Naive thymus-derived CD8-positive, alpha-beta T cell (primary cell): ENCODE measurements at places on chromosomes 2 and 18.

GRCh38 chr2:34199971-34200370, 600.9 kb upstream of the FAM98A start:
- DNase-seq, result no peak

DNA sequence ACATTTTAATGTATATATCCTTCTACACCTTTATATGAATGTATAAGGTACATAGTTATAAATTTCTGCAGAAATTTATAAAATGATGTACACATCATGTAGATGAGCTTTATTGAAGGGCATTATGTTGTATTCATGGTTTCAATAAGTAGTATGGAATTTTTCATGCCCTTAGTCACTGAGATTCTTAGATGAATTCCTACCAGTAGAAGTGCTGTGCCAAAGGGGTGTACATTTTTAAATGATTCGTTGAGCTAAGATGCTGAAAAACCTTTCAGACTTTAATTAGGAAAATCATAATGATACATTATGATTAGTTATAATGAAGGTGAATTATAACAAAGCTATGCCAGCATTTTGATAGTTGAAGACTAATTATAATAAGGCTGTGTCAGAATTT, 115.2 kb downstream of the ZNF236 start:
- no peak for DNase-seq

DNA sequence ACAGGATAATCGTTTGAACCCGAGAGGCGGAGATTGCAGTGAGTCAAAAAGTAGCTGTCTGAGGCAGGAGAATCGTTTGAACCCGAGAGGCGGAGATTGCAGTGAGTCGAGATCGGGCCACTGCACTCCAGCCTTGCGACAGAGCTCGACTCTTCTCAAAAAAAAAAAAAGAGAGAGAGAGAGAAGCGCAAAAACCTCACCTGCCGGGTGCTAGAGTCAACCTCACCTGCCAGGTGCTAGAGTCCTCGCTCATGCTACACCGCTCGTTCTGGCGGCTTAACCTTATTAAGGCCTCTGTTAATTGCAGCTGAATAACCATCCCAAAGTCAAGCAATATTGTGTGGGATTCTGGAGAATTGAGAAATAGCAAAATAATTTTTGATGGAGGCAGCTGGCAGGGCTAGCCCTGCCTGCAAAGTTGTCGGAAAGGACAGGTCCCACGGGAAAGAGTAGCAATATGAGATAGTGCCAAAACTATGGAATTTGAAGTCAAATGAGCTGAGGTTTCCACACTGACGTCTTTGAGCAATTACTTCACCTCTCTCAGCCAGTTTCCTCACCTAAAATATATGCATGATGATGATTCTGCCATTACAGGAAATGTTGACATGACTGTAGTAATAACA, 644 bp upstream of the DYM start:
- DNase-seq, result no peak

GRCh38 chr2:24539258-24539657, 48.2 kb downstream of the NCOA1 start:
- no peak for DNase-seq

GRCh38 chr18:78821396-78821795, 158.2 kb upstream of the SALL3 start:
- DNase-seq, result no peak

DNA sequence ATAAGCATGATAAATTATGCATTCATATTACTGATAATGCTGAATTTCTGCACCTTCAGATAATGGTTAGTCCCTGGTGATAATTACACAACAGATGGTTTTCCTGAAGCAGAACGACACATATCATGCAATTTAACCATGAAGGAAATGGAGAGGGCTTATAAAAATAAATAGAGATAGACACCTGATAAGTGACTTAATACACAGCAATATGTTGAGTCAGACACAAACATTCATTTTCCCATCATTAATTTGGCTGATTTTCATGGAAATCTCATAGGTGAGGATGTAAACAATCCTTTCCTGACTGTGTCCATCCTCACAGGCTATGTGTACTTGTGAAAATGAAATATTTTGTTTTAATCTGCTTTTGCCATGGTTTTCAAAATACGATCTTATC, 36.9 kb upstream of the DSEL start:
- no peak for DNase-seq

- DNase-seq, result no peak
These were observed 87.5 kb downstream of the TFCP2L1 start for GRCh38 chr2:121197369-121198091.

- no peak for DNase-seq
These were observed 170.1 kb upstream of the THUMPD2 start for GRCh38 chr2:39949131-39949530.

DNA sequence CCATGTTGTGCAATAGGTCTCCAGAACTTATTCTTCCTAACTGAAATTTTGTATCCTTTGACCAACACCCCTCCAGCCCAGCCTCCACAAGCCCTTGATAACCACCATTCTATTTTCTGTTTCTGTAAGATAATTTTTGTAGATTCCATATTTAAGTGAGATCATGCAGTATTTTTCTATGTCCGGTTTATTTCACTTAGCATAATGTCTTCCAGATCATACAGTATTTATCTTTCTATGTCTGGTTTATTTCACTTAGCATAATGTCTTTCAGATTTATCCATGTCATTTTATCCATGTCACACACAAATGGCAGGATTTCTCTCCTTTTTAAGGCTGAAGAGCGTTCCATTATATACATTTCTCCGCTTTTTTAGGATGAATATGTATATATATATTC, 24.4 kb upstream of the ONECUT2 start:
- no peak for DNase-seq

GRCh38 chr18:76451396-76452331, 43.4 kb downstream of the ZNF516 start:
- DNase-seq, result no peak

GRCh38 chr18:45282101-45282812, 333.0 kb upstream of the SLC14A2 start:
- no peak for DNase-seq

DNA sequence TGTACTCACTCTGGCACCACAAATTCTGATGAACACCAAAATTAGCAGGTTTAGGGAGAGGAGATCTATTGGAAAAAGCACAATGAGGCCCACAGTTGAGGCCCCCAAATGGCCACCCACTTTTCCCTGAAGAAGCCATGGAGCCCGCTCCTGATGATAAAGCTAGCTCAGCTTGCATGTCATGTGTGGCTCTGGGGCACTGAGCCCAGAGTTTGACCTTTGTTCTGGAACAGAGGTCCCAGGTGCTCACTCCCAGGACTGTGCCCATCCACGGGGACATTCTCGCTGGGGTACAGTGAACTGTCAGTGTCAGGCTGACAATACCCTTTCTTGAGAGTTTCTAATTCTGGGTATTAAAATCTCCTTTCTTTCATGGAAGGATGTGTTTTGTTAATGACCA, 36.2 kb downstream of the XDH start:
- no peak for DNase-seq

GRCh38 chr2:236273126-236273525, 8.9 kb upstream of the ASB18 start:
- no peak for DNase-seq

DNA sequence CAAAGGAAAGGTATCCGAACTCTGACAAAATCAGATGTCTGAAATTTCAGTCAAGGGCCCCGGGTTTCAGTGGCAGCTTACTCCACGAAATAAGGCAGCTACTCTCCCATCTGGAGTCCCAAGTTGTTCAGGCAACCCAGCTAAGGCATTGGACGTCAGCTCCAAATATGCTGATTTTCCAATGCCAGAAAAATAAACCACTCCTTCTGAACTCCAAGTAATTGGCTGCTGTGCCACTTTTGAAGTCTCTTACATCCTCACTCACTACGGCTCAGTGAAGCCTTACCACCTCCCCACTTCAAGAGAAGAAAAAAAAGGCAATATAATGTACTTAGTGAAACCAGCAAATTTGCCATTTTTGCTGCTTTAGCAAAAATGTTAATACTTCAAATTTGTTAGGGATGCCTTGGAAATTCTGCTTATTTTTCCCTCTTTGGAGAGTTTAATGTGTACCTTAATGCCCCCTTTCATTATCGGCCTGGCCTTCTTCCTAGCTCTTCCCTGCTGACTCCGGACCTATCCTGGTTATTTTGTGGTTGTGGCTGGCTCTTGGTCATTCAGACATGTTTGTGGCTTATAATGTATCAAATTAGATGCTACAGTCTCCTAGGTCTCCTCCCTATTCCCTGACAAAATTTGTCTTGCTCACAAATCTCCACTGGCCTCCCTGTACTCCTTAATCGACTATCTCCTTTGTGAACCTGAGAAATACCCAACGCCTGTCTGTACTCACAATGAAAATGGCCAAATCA, 589.2 kb upstream of the ZEB2 start:
- no peak for DNase-seq

DNA sequence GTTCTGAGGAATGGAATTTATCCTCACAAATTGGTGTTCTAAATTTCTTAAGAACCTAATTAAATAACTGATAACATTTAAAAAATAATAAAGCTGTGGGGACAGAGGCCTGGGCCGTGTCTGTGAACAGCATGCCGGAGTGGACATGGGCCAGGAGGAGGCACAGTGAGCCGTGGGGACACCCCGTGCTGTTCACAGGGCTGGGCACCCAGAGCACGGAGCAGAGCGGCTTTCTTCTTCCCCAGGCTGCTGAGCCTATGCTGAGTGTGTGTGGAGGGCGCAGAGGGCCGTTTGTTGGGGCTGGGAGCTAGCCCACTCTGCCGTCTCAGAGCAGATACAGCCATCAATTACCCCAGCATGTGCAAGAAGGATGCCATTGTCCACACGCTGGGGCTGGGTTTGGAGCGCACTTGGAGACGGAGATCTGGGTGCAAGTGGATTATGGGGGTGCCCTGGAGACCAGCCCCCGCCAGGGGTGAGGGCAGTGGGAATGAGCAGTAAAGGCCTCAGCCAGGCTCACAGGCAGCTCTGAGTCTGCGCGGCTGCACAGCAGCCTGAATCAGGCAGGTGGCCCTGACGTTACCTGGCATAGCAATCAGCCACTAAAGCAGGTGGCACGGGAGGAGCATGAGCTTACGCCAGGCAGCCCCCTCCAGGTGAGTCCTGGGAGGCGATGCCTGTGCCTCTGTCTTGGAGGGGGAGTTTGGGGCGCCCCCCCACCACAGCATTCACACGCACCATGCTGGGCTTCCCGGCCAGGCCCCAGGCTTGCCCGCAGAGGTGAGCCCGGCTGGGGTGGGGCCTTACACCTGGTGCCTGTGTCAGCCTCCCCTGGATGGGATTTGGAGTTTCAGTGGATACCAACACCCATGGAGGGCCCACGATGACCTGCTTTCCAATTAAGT, 52.1 kb upstream of the SLC66A3 start:
- DNase-seq, result no peak

- DNase-seq, result peak; percentile 44
These were observed 515 bp downstream of the TSHZ1 start for GRCh38 chr18:75211002-75211621.

DNA sequence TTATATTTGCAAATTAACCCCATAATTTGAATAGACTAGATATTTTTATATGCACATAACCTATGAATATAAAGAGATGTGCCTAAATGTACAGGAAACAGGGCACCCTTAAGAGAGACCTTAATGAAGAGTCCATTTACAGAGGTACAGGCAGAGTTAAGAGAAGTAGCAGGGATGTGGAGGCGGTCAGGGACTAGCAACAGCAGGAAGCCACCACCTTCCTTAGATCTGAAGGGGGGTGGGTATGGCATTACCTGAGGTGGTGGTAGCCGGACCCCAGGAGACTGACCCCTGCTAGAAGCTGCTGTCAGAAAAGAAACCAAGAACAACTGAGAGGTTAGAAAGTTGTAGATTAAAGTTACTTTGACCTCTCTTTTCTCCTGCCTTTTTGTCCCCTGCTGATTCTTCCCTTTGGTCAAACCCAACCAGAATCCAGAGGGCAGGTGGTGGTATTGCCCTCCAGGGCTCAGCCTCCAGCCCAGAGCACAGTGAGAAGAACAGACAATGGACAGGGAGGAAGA, 24.9 kb upstream of the ATG16L1 start:
- DNase-seq, result no peak

GRCh38 chr2:201250741-201251140, 9.6 kb upstream of the CASP8 start:
- no peak for DNase-seq

- no peak for DNase-seq
These were observed 86.3 kb upstream of the NPAS2 start for GRCh38 chr2:100733391-100734187.

- DNase-seq, result no peak
These were observed 172.6 kb upstream of the PIEZO2 start for GRCh38 chr18:11322006-11322405.

- DNase-seq, result no peak
These were observed 25.7 kb upstream of the MSGN1 start for GRCh38 chr2:17790536-17790935.

GRCh38 chr2:1502891-1503304, 89.6 kb downstream of the TPO start:
- no peak for DNase-seq

- DNase-seq, result no peak
These were observed 295.8 kb upstream of the PARD3B start for GRCh38 chr2:204249437-204249836.

DNA sequence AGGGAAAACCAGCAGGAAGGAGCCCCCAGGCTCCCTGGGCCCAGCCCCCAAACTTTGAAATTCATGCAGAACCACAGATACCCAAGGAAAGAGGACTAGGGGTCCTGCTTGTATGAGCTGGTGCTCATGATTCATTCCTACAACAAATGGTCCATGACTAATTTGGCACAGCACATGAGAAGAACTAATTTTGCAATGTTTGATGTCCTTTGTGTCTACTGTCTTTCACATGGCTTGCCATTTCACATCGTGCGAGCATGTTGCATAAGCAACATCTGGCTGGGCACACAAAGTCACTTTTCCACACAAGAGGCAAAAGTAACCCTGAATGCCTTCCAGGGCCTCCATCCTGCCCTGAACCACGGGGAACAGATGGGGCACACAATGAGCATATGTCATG, 149.6 kb upstream of the APCDD1 start:
- DNase-seq, result no peak

DNA sequence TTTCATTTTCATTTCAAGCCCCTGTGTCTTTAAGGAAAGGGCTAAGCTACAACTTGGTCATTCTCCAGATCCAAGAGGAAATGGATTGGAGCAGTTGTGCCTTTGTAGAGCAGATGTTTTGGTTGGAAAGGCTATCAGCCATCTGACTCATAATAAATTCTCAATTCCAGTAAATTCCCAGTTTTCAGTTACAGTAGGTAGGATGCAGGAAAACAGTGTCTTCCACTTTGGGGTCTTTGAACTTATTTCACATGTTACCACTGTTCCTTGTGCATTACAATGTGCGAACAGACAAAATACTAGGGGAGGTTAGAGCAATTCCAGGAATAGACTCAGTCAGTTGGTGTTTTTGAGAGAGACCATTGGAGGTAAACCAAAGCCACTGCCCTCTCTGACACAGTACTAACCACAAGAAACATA, 211.9 kb downstream of the BABAM2 start:
- DNase-seq, result no peak
